ENCODE measurements at places on chromosomes 16 and 17.

DNA sequence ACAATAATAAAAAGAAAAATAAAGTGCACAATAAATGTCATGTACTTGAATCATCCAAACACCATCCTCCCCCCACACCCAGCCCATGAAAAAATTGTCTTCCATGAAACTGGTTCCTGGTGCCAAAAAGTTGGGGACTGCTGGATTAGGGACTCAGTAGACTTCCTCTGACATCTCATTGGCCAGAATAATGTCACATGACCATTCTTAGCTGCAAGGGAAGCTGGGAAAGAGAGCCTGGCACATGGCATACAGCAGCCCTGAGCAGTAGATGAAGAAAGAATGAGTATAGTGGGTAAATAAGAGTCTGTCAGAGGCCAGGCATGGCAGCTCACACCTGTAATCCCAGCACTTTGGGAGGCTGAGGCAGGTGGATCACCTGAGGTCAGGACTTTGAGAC is 12.5 kb downstream of the ITPRIPL2 start:
- no peak for DNase-seq

- no peak for DNase-seq
Observed at GRCh38 chr16:86812363-86812970, 234.1 kb downstream of the FOXL1 start.

- DNase-seq, result no peak
Observed at GRCh38 chr17:65697661-65698060, 136.2 kb upstream of the AXIN2 start.

- DNase-seq, result no peak
Observed at GRCh38 chr17:78330570-78331224, 29.2 kb downstream of the SOCS3 start.

DNA sequence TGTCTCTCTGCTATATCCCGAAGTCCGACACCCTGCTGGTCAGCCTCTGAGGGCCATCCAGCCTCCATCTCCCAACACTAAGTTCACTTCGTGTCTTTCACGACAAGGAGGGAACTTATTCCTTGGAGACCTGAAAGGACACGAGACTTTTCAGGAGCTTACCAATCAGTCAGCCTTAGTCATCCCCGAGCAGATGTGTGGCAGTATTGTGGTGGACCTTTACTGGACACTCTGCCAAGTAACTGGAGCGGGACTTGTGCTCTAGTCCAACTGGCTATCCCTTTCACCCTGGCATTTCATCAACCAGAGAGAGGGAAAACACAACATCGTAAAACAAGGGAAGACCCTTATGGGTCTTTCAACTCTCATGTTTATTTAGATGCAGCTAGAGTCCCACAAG is 87.1 kb downstream of the EMP2 start:
- no peak for DNase-seq

- no peak for DNase-seq
Observed at GRCh38 chr17:2175294-2175628, 120.4 kb downstream of the HIC1 start.

- no peak for DNase-seq
Observed at GRCh38 chr17:5405400-5405799, 14.1 kb downstream of the NUP88 start.

- peak; percentile 93 for DNase-seq
Observed at GRCh38 chr16:2023092-2024031, 3.3 kb upstream of the NHERF2 start.

DNA sequence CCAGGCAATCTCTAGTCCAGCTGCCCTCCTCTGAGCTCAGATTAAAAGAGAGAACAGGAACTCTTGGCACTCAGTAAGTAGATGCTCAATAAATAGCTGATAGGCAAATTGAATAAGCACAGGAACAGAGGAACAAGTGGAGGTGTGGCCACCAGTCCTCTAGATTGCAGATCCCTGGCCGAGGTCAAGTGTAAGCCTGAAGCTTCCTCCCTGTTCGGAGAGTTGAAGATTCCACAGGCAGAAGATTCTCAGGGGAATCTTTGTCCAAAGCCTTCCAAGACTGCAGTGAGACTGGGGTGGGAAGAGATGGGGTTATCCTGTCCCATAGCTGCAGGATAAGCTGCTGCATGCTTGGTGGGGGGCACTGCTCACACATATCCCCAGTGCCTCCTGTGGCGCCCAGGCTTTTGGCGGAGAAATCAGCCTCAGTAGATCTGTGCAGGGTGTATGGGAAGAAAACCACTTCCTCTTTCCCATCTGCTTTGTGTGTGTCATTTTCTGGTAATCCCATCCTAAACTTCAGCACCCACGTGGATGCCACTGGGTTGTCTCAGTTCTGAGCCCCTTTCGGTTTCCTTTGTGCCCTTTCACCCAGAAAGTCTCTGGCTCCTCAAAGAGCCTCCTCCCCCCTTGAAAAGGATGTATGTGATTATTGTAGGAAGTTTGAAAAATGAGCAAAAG is 12.1 kb downstream of the CD300A start:
- DNase-seq, result peak; percentile 43

DNA sequence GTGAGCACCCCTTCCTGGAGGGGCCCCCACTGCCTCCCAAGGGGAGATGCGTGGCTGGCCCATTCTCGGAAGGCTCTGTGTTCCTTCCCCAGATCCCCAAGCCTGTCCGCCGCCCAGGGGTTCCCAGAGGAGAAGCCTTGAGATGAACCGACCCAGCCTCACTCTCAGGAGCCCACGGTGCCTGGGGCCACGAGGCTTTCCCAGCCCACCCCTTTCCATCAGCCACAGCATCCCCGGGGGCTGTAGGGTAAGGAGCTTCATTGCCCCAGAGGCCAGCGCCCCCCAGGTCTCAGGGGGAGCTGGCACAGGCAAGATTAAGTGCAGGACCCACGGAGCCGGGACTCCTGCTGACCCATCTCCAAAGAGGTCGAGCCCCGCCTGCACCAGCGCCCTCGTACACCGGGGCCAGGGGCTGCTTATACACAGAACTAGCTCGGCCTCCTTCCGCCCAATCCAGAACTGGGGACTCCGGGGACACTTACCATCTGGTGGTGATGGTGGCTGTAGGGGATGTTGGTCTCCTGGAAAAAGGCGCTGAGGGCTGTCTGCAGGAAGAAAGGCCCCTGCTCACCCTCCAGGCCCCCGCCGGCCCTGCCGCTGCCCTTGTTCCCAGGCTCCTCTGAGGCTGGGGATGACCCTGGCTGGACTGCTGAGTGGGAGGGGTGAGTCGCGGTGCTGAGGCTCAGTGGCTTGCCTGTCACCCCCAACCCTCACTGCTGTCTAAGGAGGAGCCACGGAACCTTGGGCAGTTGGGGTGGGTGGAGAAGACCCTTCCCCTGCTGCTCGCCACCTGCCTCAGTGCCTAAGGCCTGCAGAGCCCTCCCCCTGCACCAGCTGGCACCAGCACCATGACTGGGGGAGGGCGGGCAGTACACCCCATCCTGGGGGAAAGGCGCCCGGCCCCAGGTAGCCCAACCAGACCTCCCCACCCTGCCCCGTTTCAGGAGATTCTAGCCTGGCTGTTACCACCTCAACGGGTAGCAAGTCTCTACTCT is 4.4 kb downstream of the UBALD1 start:
- no peak for DNase-seq

GRCh38 chr16:69611103-69611640 is 45.4 kb downstream of the NFAT5 start:
- no peak for DNase-seq

DNA sequence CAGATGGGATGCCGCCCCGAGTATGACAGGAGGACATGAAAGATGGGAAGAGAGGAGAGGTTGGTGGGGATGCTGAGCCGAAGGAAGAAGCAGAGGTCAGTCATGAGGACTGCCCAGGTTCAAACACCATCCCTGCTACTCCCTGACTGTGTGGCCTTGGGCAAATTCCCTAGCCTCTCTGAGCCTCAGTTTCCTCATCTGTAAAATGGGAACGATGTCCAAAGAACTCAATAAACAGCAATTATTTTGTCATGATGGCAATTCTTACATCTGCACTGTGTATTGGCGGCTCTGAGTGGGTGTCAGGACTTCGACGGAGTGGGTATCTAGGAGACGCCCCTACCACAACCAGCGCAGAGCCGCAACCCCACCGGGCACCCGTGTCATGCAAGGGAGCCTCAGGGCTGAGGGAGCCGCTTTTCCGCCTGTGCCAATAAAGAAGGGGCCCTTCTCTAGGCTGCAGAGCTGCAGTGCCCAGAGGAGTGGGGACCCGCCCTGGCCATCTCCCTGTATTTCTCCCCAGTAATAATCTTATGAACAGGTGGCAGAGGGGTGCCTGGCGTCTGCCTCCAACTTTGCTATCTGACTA is 173.2 kb downstream of the ZNF423 start:
- no peak for DNase-seq

DNA sequence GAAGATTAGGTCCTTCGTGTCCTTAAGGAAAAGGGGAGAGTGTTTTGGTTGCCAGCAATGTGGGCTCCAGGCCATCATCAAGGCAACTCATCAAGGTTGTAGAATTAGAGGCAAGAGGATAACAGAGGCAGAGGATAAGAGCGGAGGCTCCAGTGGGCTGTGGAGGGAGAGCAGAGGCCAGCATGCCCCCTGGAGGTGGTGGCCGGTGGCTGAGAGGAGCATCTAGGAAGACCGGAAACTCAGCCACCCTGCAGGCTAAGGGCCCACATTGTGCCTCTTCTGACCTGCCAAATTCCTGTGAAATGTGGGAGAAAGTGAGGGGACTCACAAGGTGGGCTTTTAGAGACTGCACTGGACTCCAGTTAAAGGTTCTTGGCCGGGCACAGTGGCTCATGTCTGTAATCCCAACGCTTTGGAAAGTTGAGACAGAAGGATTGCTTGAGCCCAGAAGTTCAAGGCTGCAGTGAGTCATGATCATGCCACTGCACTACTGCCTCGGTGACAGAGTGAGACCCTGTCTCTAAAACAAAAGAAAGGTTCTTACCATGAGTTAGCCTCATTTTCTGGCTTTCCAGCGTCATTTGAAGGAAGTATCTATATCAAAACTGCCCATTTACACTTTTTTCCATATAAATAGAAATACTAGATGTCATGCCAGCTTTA is 62.7 kb upstream of the ADORA2B start:
- no peak for DNase-seq

DNA sequence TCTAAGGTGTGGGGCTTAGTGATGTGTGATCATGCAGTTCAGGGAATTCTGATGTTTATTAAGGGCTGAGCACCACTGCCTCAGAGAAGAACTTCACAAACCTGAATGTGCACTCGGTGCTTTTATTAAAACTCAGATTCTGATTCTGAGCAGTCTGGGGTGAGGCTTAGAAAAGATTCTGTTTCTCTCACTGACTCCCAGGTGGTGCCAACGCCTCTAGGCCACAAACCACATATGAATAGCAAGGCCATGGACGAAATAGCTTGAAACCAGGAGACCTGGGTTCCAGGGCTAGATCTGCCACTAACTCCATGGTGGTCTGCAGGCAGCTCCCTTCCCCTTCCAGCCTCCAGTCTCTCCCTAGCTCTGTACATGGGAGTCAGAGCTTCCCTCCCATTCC is 169.1 kb downstream of the HS3ST3B1 start:
- DNase-seq, result no peak

- DNase-seq, result peak; percentile 62
Observed at GRCh38 chr17:73952480-73953205, 250.8 kb upstream of the RPL38 start.

DNA sequence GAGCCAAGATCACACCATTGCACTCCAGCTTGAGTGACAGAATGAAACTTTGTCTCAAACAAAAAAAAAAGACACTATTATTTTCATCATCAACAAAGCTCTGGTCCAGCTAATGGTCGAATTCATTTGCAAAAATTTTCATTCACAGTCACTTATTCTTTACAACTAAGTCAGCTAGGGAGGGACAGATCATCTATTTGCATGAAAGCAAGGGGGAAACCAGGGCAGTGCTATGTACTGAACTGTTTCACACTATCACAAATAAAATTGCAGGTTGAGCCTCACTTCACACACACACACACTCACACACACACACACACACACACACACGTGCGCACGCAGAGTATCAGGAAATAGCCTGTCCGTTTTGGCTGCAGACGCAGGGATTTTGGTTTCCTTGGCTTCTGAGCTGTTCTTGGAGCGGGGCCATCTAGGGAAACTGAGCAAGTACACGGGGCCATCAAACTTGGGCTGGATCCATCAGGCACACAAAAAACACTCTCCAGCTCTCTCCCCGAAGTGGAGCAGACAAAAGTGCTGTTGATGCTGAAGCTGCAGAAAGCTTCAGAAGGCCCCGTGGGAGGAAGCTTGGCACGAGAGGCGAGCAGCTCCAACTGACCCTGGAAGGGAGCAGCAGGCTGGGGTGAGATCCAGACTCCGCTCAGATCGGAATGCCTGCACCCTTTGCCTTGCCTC is 44.3 kb upstream of the HELZ start:
- DNase-seq, result no peak

DNA sequence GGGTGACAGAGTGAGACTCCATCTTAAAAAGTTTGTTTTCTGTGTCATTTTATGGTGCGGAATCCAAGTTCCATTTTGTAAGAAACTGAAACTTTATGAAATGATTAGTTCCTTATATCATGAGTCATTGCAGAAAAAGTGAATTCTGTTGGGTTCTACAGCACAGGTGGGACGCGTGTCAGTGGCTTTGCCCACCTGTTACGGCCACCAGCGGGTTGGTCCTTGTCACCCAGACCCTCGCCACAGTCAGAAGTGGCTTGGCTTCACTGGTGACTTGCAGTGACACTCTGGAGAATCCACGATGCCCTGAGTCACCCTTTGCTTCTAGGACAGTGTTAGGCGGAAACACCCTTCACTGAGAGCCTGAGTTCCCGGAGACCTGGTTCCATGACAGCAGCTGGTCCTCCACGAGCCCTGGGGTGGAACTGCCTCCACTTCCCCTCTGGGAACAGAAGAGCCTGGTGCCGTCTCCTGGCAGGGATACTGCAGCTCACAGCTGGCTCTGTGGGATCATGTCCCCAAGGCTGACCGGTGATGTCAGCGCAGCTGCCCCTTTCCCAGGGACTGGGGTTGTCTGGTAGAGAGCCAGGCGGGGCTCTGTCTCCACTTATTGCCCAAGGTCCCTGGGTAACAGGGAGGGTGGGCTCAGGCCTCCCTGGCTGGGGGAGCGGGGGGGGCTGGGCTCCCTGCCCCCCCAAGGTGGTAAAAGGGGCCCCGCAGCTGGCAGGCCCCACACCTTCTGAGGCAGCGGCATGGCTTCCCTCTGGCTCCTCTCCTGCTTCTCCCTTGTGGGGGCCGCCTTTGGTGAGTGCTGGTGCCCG is at the start of gene CTRB1:
CTRB1 (plus strand) TSS at position 733 of the 821 bp plus-strand sequence; CDS start at position 753, 20 bp downstream.
- DNase-seq, result peak; percentile 51

DNA sequence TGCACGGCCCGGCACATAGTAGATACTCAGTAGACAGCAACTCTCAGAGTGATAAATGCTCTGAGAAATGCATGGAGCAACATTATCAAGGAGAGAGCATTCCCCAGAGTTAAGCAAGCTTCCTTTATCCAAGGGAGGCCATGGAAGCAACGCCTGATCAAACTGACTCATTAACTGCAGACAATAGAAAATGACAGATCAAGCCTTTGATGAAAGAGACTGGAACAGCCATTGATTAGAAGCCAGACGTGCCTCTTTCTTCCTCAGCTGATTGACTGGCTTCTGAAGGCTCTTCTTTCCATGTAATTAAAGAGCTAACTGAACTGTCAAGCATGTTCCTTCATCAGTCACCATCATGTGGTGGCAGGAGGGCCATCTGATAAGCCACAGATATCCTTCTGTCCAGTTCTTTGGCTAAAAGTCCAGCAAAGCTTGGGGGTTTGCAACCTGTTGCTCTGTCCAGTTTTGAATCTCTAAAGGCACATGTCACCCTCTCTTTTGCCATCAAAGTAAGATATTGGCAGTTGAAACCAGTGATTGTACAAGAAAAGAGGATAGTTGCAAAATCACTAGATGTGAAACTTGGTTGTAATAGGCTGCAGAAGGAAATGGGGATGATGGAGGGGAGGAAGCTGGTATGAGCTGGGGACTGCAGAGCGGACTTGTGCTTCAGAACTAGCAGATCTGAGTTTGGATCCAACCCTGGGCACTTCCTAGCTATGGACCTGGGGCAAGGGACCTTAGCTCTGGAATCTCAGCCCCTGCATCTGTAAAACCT is 188.0 kb downstream of the HAPSTR1 start:
- DNase-seq, result no peak

GRCh38 chr16:23388786-23389185 is 64.2 kb downstream of the COG7 start:
- DNase-seq, result no peak
